ENCODE measurements at places on chromosomes 11 and 22.
A peak's percentile ranks its signal among the peaks of the same experiment; 100 is the strongest.

- H3K4me3 ChIP-seq, result no peak overlapping the region
- H3K27me3 ChIP-seq, result peaks cover 22% of the 10 kb centered on the region
- no peak for DNase-seq
- H3K27ac ChIP-seq, result no peak overlapping the region
- H3K4me1 ChIP-seq, result no peaks in the 10 kb centered on the region
- no peaks in the 10 kb centered on the region for H3K36me3 ChIP-seq
Observed at GRCh38 chr11:61034111-61034510, 62.6 kb downstream of the CD6 start.

GRCh38 chr22:28910569-28911303 lies 27.4 kb downstream of the ZNRF3 start:
- no peaks in the 10 kb centered on the region for H3K27me3 ChIP-seq
- H3K4me1 ChIP-seq, result peaks cover 64% of the 10 kb centered on the region
- no peak for DNase-seq
- no peaks in the 10 kb centered on the region for H3K36me3 ChIP-seq
- H3K4me3 ChIP-seq, result no peak overlapping the region

- H3K36me3 ChIP-seq, result peaks cover 98% of the 10 kb centered on the region
- H3K27ac ChIP-seq, result peak overlapping the region; percentile 50
- DNase-seq, result no peak
- no peak overlapping the region for H3K4me3 ChIP-seq
- H3K27me3 ChIP-seq, result no peaks in the 10 kb centered on the region
Observed at GRCh38 chr11:68057807-68058206, 19.0 kb downstream of the TCIRG1 start.

DNA sequence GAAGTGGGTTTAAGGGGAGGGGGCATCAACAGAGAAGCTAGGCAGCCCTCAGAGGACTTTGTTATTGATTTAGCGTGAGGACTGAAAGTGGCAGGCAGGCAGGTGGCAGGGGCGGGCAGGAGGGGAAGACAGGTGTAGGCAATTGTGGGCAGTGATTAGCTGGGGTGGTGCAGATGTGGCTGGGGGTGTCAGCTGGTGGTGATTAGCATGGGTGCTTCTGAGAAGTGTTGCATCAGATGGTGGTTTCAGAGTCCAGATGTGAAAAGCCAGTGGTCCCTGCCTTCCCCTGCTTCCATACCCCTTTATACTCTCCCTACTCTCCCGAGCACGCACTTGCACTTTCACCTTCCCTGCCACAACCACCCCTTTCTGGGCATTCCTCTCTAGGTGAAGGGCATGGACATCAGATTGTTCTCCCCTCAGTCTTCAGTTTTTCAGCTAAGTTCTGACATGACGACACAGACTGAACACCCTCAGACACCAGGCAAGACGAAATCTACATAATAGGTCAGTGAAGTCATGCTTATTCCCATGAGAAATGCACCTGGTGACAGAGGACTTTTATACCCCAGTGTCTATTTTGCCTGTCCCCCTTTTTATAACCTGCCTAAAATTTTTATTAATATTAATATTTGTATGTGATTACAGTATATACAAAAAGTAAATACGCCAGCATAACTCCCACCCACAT lies 435.7 kb upstream of the CADM1 start:
- no peak overlapping the region for H3K27ac ChIP-seq
- no peaks in the 10 kb centered on the region for H3K36me3 ChIP-seq
- no peaks in the 10 kb centered on the region for H3K27me3 ChIP-seq
- H3K4me1 ChIP-seq, result no peaks in the 10 kb centered on the region
- H3K4me3 ChIP-seq, result no peak overlapping the region
- no peak for DNase-seq

DNA sequence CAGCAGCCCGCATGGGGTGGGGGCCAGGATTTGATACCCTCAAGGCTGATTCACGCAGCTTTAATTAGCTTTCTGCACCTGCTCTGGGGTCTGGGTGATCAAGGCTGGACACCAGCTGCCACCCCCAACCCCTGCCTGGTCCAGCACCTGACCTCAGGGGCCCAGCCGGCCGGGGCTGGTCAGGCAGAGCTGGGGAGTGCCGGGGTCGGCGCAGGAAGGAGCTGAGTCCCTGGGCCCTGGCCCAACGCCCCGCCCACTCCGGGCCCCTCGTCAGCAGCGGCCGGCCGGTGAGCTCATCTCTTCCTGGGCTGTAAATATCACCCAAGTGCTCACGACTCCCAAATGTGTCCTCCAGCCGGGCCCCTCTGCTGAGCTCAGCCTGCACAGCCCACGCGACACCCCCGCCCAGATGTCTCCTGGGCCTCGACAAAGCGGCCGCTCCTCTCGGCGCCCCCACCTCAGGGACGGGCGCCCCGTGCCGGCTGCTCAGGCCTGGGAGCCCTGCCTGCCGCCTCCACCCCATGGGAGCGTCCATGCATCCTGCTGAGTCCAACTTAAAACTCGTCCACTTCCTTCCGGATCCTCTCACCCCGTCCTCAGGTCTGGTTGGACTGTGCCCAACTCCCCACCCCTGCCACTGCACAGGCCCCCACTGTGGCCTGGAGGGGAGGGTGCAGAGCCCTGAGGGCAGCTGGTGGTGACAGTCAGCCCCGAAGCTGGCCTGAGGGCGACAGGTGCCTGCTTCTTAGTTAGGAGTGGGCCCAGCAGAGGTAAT lies 29.0 kb downstream of the RTN4R start:
- no peak overlapping the region for H3K27ac ChIP-seq
- H3K27me3 ChIP-seq, result peaks cover 34% of the 10 kb centered on the region
- H3K36me3 ChIP-seq, result peaks cover 5% of the 10 kb centered on the region
- H3K4me3 ChIP-seq, result no peak overlapping the region
- DNase-seq, result no peak

- H3K36me3 ChIP-seq, result peaks cover 16% of the 10 kb centered on the region
- peaks cover 97% of the 10 kb centered on the region for H3K27me3 ChIP-seq
- H3K27ac ChIP-seq, result no peak overlapping the region
- DNase-seq, result no peak
- no peak overlapping the region for H3K4me3 ChIP-seq
- H3K4me1 ChIP-seq, result peaks cover 12% of the 10 kb centered on the region
Observed at GRCh38 chr11:43580735-43581369, 99.7 kb upstream of the HSD17B12 start.

DNA sequence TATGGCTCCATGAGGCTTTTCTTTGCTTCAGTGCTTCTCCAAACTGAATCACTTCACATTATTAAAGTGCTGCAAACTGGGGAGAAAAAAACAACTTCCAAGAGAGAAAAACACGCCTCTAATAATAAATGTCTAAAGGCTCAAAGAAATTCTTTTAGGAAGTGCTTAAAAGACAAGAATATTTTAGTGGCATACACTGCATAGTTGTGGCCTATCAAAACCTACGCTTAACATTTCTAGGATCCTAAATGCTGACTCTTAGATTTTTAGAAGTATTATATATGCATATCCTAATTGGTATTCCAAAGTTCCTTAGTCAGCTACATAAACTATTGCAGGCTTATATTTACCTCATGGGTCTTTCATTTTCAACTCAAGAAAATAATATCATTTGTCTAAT lies 879.0 kb upstream of the CCDC90B start:
- no peak for DNase-seq
- H3K27me3 ChIP-seq, result no peaks in the 10 kb centered on the region
- no peaks in the 10 kb centered on the region for H3K4me1 ChIP-seq
- no peak overlapping the region for H3K27ac ChIP-seq
- H3K36me3 ChIP-seq, result no peaks in the 10 kb centered on the region

DNA sequence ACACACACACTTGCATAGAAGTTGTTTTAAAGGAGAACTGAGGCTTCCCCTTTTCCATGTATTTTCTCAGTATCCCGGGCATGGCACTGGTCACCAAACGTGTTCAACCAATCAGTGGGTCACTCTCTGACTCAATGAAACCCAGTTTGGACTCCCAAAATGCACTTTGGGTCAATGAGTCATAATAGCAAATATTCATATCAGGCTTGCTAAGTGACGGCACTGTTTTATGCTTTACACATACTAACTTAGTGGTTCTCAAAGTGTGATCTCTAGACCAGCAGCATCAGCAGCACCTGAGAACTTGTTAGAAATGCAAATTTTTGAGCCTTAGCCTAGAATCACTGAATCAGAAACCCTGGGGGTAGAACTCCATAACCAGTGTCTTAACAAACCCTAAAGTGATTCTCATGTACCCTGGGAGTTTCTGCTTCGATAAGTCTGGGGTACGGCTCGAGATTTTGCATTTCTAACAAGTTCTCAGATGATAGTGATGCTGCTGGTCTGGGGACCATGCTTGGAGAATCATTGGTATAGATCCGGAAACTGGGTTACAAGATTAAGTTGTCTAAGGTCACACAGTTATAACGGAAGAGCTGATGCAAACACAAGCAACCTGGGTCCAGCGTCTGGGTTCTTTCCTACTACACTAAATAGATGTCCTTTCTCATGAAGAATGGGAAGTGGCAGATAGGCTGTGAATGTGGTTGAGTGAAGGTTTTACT lies 35.6 kb downstream of the ETS1 start:
- peaks cover 14% of the 10 kb centered on the region for H3K4me1 ChIP-seq
- H3K27ac ChIP-seq, result no peak overlapping the region
- peaks cover 3% of the 10 kb centered on the region for H3K36me3 ChIP-seq

GRCh38 chr11:110296226-110297075 lies at the start of gene RDX:
TSS of gene RDX (minus strand) at chr11:110296614. CDS start at chr11:110279692, 16,922 bp downstream.
- H3K4me1 ChIP-seq, result no peaks in the 10 kb centered on the region
- H3K27ac ChIP-seq, result peak within 1 kb of the TSS; percentile 75
- no peaks in the 10 kb centered on the region for H3K27me3 ChIP-seq
- peak within 1 kb of the TSS; percentile 75 for H3K4me3 ChIP-seq
- DNase-seq, result peak; percentile 76
- peaks cover 24% of the 10 kb centered on the region for H3K36me3 ChIP-seq

- no peaks in the 10 kb centered on the region for H3K27me3 ChIP-seq
- H3K4me3 ChIP-seq, result no peak overlapping the region
- H3K4me1 ChIP-seq, result peaks cover 12% of the 10 kb centered on the region
- H3K36me3 ChIP-seq, result peaks cover under 1% of the 10 kb centered on the region
- no peak for DNase-seq
- peak overlapping the region; percentile 8 for H3K27ac ChIP-seq
Observed at GRCh38 chr11:57523419-57523818, 7.1 kb downstream of the TIMM10 start.

DNA sequence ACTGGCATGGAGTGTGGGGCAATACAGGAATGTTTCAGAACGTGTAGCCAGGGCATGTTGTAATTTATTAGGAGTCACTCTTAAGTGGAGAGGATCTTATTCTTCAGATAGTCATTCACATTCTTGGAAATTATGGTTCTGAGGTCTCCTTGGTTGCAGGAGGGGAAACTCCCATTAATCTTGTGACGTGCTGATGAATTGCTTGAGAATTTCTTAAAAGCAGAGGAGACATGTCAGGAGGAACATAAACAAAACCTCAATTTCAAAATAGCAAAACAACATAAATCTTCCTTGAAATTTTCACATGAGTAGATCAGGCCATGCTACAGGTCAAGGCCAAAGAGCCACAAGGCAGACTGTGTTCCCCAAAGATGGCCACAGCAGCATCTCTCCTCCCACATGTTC lies 50.4 kb downstream of the ADM start:
- H3K36me3 ChIP-seq, result no peaks in the 10 kb centered on the region
- H3K4me1 ChIP-seq, result peaks cover 21% of the 10 kb centered on the region
- no peak for DNase-seq
- peaks cover 23% of the 10 kb centered on the region for H3K27me3 ChIP-seq
- H3K27ac ChIP-seq, result no peak overlapping the region

DNA sequence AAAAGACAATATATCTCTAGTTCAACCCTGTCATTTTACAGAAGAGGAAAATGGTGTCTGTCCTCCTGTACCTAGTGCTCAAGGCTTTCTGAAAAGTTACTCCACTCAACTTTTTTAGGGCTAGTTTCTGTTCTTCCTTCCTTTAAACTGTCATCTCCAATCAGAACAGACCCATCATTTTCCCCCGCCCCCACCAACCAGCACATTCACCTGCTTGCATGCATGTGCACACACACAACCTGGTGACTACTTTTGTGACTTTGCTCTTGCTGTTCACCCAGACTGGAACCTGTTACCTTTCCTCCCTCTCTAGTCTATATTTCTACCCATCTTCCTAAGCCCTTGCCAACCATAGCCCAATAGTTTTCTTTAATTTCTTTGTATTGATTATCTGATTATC lies 5.6 kb downstream of the FBXO7 start:
- H3K4me3 ChIP-seq, result no peak overlapping the region
- peaks cover 12% of the 10 kb centered on the region for H3K4me1 ChIP-seq
- peaks cover 8% of the 10 kb centered on the region for H3K36me3 ChIP-seq
- H3K27me3 ChIP-seq, result no peaks in the 10 kb centered on the region
- no peak overlapping the region for H3K27ac ChIP-seq
- no peak for DNase-seq

DNA sequence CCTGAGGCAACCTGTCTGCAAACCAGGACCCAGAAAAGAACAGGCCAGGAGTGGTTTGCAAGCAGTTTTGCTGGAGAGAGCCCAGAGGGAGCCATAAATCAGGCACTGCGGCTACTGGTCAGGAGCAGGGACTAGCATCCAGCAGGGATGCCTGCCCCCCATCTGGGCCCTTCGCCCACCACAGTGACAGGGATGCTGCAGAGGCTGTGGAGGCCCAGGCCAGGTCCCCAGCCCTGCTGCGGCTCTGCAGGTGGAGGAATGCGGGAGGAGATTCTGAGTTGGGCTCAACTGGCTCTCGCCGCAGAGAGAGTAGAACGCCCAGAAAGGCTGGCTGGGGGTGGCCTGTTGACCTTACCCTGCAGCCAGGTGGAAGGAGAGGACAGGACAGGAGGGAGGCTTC lies 16.4 kb upstream of the NEFH start:
- H3K4me3 ChIP-seq, result no peak overlapping the region
- H3K27me3 ChIP-seq, result peaks cover 35% of the 10 kb centered on the region
- no peak overlapping the region for H3K27ac ChIP-seq
- no peaks in the 10 kb centered on the region for H3K4me1 ChIP-seq
- no peaks in the 10 kb centered on the region for H3K36me3 ChIP-seq
- no peak for DNase-seq

GRCh38 chr22:44975427-44976262 lies 34.2 kb downstream of the PHF21B start:
- H3K27ac ChIP-seq, result no peak overlapping the region
- H3K4me3 ChIP-seq, result no peak overlapping the region
- peaks cover 96% of the 10 kb centered on the region for H3K27me3 ChIP-seq
- no peaks in the 10 kb centered on the region for H3K4me1 ChIP-seq
- H3K36me3 ChIP-seq, result no peaks in the 10 kb centered on the region

GRCh38 chr11:130426837-130427341 lies 1.5 kb downstream of the ADAMTS8 start:
- no peaks in the 10 kb centered on the region for H3K4me1 ChIP-seq
- peaks cover 68% of the 10 kb centered on the region for H3K27me3 ChIP-seq
- peak overlapping the region; percentile 26 for H3K4me3 ChIP-seq
- no peaks in the 10 kb centered on the region for H3K36me3 ChIP-seq

DNA sequence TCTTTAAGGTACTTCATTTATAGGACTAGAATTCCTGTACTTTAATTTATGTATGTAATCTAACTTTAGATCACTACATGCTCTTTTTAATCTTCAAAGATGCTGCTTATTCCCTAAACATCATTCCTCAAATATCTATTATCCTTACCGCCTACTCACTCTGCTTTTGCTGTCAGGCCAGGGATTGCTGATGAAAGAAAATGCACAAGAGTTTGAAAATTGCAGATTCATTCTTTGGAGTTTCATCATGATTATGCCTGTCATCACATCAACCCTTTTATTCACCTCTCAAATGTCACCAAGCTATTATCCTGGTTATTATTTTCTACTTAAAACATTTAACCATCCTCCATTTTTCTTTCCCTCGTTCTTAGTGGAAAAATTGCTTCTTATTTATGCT lies 802.7 kb downstream of the METTL15 start:
- H3K4me3 ChIP-seq, result no peak overlapping the region
- peaks cover 8% of the 10 kb centered on the region for H3K4me1 ChIP-seq
- H3K27me3 ChIP-seq, result no peaks in the 10 kb centered on the region
- no peaks in the 10 kb centered on the region for H3K36me3 ChIP-seq
- no peak for DNase-seq
- H3K27ac ChIP-seq, result no peak overlapping the region

All from Calu3 (cell line).